ENCODE measurements at places on chromosomes 3 and 15.

DNA sequence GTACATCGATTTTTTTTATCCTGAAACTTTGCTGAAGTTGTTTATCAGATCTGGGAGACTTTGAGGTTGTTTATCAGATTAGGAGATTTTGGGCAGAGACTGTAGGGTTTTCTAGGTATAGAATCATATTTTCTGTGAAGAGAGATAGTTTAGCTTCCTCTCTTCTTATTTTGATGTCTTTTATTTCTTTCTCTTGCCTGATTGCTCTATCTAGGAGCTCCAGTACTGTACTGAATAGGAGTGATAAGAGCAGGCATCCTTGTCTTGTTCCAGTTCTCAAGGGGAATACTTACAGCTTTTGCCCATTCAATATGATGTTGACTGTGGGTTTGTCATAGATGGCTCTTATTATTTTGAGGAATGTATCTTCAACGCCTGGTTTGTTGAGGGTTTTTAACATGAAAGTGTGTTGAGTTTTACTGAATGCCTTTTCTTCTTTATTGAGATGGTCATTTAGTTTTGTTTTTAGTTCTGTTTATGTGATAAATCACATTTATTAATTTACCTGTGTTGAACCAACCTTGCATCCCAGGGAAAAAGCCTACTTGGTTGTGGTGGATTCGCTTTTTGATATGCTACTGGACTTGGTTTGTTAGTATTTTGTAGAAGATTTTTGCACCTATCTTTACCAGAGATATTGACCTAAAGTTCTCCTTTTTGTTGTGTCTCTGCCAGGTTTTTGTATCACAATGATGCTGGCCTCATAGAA is 14.9 kb upstream of the DNAAF4 start:
- no peak for DNase-seq

- DNase-seq, result no peak
Measured at GRCh38 chr15:80228959-80229610, 22.9 kb downstream of the CTXND1 start.

DNA sequence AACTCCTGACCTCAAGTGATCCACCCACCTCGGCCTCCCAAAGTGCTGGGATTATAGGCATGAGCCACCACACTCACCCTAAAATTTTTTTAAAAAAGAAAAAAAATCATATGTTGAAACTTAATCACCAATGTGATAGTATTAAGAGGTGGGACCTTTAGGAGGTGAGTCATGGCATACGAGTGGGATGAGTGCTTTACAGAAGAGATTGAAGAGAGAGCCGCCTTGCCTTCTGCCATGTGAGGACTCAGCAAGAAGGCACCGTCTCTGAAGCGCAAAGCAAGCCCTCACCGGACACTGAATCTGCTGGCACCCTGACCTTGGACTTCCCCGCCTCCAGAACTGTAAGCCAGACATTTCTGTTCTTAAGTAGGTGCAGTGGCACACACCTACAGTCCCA is 5.5 kb downstream of the ARPIN start:
- no peak for DNase-seq

- peak; percentile 69 for DNase-seq
Measured at GRCh38 chr3:66472313-66473134, 28.3 kb downstream of the LRIG1 start.

- no peak for DNase-seq
Measured at GRCh38 chr3:18434711-18435110, 9.6 kb upstream of the SATB1 start.

DNA sequence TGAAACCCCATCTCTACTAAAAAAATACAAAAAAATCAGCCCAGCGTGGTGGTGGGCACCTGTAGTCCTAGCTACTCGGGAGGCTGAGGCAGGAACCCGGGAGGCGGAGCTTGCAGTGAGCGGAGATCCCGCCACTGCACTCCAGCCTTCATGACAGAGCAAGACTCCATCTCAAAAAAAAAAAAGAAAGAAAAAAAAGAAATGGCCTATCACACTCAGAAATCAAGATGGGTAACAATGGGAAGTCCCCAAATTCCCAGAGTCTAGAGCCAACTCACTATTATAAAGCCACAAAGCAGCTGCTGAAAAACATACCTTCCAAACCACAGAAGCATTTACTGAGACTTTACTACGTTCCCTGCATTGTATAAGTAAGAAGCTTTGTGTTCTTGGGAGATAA is 7.5 kb downstream of the HDGFL3 start:
- DNase-seq, result peak; percentile 4

DNA sequence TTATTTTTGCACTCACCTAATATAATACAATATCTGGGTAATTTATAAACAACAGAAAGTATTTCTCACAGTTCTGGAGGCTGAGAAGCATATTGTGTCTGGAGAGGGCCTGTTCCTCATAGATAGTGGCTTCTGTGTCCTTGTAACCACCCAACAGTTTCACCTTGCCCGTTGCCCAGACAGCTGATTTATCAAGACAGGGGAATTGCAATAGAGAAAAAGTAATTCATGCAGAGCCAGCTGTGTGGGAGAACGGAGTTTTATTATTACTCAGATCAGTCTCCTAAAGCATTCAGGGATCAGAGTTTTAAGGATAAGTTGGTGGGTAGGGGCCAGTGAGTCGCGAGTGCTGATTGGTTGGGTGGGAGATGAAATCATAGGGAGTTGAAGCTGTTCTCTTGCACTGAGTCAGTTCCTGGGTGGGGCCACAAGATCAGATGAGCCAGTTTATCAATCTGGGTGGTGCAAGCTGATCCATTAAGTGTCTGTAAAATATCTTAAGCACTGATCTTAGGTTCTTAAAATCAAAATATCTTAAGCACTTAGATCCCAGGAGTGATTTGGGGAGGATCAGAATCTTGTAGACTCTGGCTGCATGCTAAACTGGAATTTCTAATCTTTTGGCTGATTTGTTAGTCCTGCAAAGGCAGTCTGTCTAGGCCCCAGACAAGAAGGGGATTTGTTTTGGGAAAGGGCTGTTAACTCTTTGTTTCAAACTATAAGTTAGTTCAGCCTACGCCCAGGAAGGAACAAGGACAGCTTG is 33.9 kb upstream of the C15orf39 start:
- no peak for DNase-seq

DNA sequence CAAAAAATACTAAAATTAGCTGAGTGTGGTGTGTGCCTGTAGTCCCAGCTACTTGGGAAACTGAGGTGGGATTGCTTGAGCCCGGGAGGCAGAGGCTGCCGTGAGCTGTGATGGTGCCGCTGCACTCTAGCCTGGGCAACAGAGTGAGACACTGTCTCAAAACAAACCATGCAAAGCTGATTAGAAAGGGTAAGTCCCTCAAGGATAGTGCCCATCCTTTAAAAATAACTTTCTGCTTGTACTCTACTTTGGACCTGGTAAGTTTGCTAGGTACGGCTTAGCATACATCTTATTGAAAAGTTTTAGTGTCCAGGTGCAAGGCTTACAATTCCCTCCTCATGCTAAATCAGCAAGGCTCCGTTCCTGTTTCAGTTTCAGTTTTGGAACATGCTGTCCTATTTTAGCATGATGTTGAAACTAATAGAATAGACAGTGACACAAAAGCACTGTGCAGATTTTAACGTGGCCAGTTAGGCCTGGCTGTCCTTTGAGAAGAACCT is 21.4 kb downstream of the FEM1B start:
- DNase-seq, result peak; percentile 46

All from CD4-positive, alpha-beta T cell treated with Interleukin-2 at 100 ng/mL for 4 hours (primary cell).